Ammon's horn (tissue), 1 donor: ENCODE measurements at places on chromosomes 1 and 21.

- DNase-seq = no peak
Observed at GRCh38 chr21:17590430-17590829, 22.3 kb downstream of the BTG3 start.

GRCh38 chr1:47835409-47835808 lies 161.8 kb downstream of the TRABD2B start:
- no peak for DNase-seq

- no peak for DNase-seq
Observed at GRCh38 chr1:18440385-18441226, 40.1 kb upstream of the KLHDC7A start.

DNA sequence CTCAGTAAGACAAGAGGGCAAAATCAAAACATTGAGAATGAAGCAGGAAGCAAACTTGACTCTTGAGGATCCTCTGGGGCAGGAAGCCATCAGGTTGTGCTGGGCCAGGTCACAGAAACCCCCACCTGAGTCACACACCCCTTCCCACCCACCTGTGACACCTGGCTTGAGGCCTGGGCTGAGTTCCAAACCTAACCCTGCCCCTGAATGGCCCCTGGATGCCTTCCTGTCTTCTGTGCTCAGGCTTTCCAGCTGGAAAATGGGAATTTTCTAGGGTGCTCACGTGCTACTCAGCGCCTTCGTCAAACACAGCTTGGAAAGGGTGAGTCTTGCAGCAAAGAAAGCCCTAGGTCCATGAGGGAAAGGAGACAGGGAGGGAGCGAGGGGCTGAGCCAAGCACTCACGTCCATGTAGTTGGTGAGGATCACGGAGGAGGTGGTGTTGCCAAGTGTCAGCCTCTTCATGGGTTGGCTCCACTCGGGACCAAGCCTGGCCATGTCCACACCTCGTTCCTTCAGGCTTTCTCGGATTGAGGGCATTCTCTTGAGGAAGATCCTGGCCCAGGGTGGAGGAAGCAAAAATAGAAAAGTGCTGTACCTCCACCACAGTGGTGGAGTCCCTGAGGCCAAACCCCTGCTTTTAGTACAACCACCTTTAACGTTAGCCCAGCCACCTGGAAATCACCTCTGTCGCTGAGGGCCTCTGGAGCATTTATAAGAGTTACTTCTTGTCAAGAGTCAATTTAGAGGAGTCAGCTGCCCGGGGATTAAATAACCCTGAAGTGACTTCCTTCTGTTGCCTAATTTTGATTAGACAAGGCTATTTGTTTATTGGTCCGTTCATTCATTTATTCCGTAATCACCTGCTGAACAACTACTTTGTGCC lies 4.3 kb downstream of the REN start:
- DNase-seq = no peak

- DNase-seq = no peak
Observed at GRCh38 chr1:234996245-234996757, 132.3 kb downstream of the TOMM20 start.

DNA sequence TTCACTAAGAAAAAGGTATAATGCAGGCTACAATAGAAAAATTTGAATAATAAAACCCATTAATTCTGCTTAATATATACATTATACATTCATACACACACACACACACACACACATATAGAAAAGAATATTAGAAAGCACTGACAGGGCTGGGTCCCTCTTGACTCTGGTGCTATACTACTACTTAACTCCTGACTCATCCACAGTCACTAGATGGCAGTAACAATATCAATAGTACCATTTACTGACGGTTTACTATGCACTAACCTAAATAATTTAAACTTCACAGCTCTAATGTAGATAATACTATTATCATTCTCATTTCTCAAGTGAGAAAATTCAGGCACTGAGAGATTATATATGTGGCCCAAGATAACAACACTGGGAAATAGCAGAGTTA lies 87.5 kb downstream of the COP1 start:
- no peak for DNase-seq

GRCh38 chr21:24272521-24272938 lies 1334.8 kb downstream of the MRPL39 start:
- no peak for DNase-seq

GRCh38 chr1:5836776-5837440 lies 155.3 kb downstream of the NPHP4 start:
- DNase-seq = no peak

DNA sequence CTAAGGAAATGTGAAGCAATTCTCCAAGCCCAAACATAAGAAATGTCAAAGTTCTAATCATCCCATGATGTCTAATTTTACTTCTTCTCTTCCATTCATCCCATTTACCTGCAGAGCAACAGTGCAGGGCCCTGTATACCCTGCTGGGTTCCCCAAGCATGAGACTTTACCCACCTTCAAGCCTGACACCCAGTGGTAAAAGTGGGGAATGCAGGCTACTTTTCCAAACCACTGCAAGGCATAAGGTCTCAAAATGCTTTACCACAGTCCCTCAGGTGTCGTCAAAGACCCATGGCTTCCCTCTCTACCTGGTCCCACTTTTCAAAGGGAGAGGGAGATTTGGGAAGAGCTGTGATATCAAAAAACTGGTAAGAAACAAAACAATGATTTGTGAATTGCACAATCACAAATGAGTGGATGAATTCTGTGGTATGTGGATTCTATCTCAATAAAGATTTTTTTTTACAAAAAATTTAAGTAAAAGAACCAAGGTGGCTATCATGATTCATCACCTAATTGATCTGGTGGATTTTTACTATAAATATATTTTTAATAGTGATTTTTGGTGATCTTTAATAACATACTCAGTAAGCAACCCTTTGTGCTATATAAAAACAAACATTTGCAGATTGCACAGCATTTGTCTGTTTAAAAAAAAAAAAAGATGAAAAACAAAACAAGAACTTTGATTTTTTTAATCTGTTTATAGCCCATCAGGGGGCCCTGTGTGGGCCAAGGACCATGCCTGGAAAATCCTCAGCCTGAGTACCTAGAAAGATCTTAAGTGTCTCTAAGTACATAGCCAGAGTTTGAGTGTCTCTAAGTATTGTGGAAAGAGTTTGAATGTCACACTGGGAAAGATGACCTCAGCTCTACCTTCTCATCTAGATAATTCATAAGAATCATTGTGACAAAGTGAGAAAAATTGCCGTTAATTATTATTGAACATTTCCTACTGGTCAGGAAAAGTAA lies 73.1 kb upstream of the GJB5 start:
- DNase-seq = peak; percentile 32

GRCh38 chr1:47226839-47227215 lies 5.2 kb downstream of the TAL1 start:
- no peak for DNase-seq

DNA sequence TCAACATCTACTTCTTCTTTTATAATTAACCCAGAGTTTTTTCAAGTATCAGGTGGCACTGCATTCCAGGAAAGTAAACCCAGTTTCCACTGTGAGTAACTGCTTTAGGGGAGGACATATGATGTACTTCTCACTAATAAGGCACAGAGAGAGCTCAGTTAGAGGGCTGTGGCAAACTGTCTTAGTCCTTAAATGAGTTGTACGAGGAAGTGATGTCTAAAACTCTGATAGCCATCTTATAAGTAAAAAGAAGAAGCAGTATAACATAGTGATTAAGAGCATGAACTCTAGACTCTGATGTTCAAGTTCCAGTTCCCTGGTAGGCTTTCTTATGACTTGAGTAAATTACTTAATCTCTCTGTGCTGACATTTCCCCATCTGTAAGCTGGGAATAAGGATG lies 58.7 kb upstream of the PTGS2 start:
- DNase-seq = no peak
